ENCODE measurements at places on chromosomes 11 and 22.
A peak's percentile ranks its signal among the peaks of the same experiment; 100 is the strongest.

DNA sequence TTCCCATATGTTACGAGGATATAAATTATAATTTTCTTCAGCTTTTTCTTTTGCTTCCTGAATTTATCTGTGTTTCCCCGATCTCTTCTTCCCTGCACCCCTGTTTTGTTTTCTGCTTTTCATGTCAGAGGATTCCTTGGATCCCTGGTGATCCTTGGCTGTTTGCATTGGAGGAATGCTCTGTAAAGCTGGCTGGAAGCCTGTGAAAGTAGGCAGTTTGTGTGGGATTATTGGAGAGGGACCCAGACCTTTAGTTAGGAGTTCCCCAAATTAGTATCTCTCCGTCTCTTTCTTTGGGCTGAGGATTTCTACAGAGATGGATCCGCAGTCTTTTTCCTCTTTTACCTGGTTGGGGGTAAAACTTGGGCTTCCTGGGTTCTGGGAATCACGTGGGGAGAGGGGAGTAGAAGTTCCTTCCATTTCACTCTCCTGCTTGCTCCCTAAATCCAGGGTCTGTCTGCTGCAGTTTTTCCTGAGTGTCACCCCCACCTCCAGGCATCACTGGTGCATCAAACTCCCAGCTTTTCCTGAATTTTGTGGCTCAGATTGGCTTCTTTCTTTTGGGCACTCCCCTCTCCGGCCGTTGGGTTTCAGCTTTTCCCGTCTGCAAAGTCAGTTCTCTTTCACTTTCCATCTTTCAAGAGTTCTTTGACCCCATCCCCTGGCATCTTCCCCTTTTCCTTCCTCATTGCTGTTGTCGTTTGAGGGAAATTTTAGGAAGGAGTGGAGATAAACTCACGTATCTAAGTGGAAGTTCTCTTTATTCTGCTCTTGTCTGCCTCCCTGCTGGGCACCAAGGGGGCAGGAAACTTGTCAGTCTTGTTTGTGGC is 79.1 kb upstream of the ALX4 start:
- no peak for DNase-seq

DNA sequence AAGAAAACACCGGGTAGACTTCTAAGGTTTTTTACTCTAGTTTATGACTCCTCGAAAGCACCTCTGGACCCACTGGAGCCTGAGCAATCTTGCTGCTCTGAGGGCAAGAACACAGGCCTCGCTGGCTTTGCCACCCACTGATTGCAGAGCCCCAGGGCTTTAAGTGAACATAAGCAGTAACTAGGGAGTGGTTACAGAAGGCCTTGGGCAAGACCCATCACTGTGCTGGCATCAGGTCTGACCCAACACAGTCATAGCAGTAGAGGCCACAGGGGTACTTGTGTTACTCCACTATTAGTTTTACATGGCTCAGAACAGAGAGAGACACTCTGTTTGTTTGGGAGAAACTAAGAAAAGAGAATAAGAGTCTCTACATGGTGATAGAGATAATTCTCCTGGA is 684.5 kb downstream of the FAM181B start:
- DNase-seq, result no peak

DNA sequence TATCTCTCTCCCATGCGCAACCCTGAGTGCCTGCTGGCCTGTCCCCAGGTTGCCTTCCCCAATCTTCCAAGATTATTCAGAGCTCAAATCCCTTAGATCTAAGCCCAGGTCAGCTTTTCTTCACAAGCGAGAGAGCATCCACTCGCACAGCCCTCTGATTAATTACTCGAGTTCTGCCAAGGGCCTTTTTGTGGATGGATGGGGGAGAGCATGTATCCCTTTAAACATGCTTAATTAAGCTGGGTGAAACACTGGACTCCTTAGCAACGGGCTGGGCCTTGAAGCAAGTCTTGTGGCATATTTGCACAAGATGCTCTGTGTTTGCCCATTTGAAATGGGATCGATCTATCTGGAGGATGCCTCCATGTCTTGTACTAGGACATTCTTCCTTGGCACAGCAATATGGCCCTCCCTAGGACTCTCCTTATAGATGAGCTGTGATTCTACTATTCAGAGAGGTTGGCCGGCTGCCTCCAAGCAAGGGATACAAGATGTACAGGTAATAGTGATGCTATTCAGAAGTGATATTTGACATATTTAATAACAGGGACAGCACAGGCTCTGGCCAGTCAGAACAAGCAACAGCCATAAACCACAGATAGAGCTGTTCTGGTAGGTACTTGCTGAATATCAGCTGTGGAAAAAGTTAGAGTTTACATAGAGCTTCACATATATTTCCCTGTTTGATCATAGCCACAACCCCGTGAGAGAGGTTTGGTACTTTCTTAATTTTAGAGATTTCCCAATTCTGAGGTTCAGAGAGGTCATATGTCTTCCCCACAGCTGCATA is 125.6 kb downstream of the CSNK2A3 start:
- DNase-seq, result no peak

DNA sequence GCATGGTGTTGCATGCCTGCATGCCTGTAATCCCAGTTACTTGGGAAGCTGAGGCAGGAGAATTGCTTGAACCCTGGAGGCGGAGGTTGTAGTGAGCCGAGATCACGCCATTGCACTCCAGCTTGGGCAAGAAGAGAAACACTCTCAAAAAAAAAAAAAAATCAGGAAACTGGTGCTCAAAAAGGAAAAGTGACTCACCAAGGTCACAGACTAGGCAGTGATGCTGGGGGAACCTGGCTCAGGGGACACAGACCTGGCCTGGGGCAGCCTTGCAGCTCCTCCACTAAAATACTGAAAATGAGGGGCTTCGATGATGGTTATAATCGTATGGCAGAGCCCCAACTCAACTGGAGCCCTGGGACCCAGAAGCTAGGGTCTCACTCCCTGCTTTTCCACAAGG is 8.1 kb upstream of the SLC35E4 start:
- no peak for DNase-seq

GRCh38 chr22:50260801-50261614 is 475 bp downstream of the MAPK12 start:
- DNase-seq, result peak; percentile 50

GRCh38 chr11:132220474-132220873 is 850.1 kb downstream of the NTM start:
- no peak for DNase-seq

DNA sequence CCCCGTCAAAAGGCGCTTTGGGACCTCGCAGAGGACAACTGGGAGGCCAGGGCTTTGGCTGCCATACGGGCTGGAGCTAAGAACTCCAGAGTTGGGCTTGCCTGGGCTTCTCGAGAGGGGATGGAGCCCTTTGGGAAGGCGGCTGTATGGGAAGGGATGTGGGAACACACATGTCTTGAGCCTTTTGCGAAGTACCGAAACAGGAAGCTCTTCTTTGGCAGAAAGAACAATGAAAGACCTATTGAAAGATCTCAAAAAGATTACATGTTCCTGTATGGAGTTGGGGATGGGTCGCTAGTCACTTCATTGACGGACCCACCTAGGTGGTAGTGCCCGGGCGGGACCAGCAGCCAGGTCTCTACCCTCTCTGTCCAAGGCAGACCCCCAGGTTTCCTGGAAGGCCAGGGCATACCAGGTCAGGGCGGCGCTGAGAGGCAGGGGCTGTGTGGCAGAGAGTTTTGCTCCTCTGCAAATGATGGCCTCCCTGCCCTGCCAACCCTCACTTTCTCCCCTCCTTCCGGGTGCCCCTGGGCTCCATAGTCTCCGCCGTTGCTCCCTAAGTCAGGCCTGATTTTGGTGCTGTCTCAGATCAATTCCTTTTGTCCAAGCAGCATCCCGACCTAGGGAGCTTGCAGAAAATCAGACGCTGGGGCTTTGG is 1.0 kb downstream of the ST14 start:
- DNase-seq, result no peak

- no peak for DNase-seq
These were observed 228.0 kb downstream of the CADM1 start for GRCh38 chr11:115276191-115276590.

GRCh38 chr11:33941637-33942160 is 49.8 kb upstream of the LMO2 start:
- DNase-seq, result no peak

- no peak for DNase-seq
These were observed 16.9 kb upstream of the RELT start for GRCh38 chr11:73359341-73359740.

GRCh38 chr22:35334004-35334403 is 34.3 kb downstream of the TOM1 start:
- DNase-seq, result no peak

DNA sequence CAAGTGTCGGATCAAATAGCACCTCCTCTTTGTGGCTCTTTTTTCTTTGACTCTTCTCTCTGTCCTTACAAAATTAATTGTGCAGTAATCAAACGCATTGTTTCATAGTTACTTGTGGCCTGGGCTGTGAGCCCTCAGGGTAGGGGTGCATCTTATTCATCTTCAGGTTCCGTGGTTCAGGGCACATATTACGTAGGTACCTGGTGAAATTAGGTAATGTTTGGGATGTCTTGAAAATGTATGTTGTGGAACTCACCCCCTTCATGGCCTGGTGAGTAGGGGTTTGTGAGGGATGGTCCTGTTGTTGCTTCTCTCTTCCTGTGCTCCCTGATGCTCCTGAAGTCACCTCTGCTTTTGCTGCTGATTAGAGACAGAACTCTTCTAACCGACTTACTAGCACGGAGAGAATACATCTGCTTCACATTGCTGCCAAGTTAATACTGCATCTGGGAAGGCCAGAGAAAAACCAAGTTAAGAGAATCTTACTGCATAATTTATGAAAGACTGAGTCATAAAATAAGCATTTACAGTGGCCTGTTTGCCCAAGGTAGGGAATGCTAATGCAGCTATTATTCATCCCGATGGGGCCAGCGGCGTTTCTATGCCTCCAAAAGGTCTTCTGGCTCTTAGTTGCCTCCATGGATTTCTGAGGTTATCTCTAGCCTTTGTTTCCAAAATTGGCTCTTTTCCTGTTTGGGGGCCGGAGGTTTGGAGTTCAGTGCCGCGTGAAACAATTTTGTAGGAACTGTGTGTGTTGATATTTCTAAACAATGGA is 66.9 kb downstream of the TBC1D22A start:
- no peak for DNase-seq

DNA sequence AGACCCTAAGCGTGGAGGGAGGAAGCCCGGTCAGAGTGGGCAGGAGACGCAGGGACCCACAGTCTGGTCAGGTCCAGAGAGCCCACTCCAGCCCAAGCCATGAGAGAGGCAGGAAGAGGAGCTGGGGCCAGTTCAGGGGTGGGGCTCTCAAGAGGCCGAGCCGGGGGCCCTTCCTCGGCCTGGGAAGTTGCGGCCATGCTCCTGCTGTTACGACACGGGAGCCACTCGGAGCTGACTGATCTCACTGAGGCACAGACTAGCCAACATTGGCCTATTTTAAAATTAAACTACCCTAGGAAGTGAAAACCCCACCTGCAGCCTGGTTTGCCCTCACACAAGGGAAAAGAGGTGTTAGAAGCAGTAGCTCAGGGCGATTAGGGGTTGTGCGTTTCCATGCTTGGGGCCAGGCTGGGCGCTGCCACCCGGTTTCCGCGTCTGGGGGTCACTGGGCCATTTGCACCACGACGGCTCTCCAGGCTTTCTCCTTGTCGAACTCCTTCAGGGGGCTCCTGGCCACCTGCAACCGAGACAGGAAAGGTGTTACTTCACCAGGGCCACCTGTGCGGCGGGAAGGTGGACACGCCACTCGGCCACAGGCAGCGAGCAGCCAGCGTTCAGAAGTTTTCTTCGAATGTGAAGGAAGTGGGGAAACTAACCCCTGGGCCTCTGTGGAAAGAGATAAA is 3.2 kb upstream of the TTLL8 start:
- no peak for DNase-seq

DNA sequence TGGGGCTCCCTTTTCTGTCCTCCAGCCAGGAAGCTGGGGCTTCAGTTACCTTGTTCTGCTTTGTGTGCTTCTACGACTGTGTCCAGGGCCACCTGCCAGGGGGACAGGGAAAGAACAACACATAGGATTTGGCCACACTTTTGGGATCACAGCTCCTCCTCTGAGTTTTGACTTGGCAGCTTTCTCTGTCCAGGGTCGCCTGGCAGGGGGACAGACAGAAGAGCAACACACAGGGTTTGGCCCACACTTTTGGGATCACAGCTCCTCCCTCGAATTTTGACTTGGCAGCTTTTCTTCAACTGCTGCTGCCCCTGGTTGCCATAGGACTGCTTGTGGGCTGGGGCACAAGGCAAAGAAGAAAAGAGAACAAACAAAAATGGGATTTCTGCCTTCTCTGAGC is 19.1 kb downstream of the INCENP start:
- DNase-seq, result no peak

- DNase-seq, result no peak
These were observed 15.7 kb downstream of the SPATA19 start for GRCh38 chr11:133829566-133829965.

DNA sequence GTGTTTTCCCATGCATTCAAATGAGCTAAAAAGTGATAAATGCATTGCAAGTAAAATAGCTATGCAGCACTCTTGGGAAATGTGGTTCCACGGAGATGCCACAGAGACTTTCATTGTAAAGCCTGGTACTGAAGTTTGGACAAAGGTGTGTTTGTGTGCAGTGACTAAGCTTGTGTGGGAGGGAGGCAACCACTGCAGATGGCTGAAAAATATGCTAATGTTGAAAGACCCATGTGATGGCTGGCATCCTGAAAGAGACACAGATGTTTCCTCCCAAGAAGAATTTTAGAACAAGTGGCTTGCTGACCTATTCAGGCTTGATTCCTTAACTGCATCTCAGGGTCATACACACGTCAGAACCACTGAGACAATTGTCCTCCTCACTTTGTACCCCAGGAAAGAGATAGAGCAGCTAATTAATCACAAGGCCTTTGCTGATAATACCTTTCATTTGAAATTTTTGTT is 73.8 kb downstream of the FAM76B start:
- DNase-seq, result peak; percentile 44

Data from activated naive CD4-positive, alpha-beta T cell treated with anti-CD3 and anti-CD28 coated beads, Interleukin-2, amount 50 U/mL, for 72 hours (primary cell).